AG08395 (cell line): ENCODE measurements at places on chromosomes 7 and 10.

DNA sequence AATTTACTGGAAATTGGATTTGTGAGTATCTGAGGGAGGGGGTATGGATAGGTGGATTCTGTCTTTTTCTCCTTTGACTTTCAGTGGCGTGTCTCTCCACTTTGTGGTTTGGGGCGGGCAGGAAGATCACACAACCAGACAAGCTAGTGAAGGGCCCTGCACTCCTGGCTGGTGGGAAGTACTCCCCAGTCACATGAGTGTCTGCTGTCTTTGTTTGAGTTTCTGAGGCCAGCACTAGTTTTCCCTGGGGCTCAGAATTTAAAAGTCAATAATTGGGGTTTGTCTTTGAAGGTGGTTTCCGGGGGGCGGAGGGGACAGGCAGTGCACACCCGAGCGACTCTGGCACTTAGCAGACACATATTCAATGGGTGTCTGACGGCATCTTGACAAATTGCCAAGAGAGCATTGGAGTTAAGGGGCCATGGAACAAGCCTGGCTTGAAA is 120.1 kb downstream of the WDFY4 start:
- no peak for DNase-seq

GRCh38 chr7:43906331-43907010 is at the start of gene URGCP:
URGCP (minus strand) TSS chr7:43906596; CDS start chr7:43906575, 21 bp downstream.
- DNase-seq, result peak; percentile 78

DNA sequence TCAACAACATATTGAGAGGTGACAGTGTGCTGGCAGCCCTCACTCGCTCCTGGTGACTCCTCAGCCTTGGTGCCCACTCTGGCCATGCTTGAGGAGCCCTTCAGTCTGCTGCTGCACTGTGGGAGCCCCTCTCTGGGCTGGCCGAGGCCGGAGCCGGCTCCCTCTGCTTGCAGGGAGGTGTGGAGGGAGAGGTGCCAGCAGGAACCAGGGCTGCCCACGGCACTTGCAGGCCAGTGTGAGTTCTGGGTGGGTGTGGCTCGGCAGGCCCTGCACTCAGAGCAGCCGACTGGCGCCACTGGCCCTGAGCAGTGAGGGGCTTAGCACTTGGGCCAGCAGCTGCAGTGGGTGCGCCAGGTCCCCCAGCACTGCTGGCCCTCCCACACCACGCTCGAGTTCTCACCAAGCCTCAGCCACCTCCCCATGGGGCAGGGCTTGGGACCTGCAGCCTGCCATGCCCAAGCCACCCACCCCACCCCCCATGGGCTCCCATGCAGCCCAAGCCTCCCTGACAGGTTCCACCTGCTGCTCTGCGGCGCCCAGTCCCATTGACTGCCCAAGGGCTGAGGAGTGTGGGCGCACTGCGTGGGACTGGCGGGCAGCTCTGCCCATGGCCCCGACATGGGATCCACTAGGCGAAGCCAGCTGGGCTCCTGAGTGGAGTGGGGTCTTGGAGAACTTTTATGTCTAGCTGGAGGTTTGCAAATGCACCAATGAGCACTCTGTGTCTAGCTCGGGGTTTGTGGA is 377.1 kb upstream of the ANKRD30A start:
- no peak for DNase-seq

DNA sequence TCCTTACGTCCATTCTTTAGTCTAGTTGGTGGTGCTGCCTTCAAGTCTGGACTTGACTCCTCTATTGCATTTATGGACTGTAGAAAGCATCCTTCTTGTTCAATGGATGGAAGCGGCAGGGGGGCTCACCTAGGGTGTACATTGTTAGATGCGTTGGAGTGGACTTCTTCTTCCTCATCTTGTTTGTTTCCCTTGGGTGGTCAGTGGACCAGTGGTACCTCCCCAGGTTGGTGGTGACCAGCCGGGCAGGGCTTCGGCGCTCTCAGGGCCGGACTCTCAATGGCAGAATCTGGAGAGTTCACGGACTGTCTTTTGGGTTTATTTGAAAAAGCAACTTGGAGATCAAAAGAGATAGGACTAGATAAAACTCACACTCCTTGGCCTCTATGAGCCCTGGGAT is 6.2 kb upstream of the BTBD16 start:
- DNase-seq, result no peak

DNA sequence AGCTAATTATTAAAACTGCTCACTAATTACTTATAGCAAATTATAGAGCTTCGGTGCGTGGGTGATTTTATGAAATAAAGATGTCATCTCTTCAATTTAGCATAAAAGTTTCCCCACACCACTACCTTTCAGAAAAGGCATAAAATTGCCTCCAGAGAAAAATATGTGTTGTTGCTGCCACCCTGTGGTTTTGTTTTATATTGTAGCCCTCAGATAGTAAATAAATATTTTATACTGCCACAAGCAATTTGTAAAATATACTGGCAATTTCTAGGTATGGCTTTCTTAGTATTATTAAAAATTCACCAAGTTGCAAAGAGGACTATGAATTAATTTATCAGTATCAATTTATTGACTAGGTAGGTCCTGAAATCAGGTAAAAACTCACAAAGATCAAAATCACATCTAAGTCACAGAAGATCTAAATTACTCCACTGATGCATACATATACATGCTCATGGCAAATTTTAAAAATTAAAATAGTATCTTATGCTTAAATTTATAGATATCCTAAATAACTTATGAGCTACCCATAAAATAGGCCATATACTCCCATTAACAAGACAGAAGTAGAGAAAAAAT is 26.5 kb downstream of the ASNS start:
- peak; percentile 24 for DNase-seq

- DNase-seq, result peak; percentile 89
These were observed 108.3 kb downstream of the REEP3 start for GRCh38 chr10:63629363-63630084.

GRCh38 chr7:24540956-24541355 is 32.3 kb upstream of the PALS2 start:
- no peak for DNase-seq

DNA sequence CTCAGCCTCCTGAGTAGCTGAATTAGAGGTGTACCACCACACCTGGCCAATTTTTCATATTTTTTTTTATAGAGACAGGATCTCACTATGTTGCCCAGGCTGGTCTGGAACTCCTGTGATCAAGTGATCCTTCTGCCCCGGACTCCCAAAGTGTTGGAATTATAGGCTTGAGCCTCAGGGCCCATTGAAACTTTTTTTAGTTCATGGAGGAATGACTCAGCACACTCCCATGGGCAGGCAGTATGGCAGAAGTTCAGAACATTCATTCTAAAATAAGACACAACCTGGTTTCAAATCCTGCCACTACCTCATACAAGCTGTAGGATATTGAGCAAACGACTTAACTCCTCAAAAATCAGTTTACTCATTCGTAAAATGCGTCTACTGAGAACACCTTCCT is 320.4 kb upstream of the SP8 start:
- DNase-seq, result no peak

DNA sequence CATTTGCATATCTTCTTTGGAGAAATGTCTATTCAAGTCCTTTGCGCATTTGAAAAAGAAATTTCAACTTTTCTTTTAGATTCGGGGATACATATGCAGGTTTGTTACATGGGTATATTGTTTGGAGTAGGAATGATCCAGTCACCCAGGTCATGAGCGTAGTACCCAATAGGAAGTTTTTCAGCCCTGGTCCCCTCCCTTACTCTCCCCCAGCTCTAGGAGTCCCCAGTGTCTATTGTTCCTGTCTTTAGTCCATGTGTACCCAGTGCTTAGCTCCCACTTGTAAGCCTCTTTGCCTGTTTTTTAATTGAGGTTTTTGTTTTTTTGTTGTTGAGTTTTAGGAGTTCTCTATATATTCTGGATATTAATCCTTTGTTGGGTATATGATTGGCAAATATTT is 63.3 kb downstream of the SND1 start:
- no peak for DNase-seq

DNA sequence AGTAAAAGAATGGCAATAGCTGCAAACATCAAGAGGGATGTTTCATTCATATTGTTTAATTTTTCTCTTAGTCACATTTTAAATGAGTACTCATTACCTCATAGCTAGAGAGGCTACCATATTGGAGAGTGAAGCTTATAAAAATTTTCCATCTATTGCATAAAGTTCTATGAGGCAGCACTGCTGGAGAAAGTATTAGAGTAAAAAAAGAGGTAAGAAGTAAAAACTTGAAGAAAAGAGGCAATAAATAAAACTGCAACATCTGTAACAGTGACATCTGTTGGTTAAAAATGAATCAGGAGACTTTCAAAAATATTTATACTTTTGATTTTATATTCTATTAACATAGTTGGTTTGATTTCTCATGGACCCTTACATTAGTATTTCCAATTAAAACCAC is 284.5 kb upstream of the SEMA3D start:
- no peak for DNase-seq

- peak; percentile 47 for DNase-seq
These were observed 28.0 kb downstream of the MICU1 start for GRCh38 chr10:72597897-72598296.

DNA sequence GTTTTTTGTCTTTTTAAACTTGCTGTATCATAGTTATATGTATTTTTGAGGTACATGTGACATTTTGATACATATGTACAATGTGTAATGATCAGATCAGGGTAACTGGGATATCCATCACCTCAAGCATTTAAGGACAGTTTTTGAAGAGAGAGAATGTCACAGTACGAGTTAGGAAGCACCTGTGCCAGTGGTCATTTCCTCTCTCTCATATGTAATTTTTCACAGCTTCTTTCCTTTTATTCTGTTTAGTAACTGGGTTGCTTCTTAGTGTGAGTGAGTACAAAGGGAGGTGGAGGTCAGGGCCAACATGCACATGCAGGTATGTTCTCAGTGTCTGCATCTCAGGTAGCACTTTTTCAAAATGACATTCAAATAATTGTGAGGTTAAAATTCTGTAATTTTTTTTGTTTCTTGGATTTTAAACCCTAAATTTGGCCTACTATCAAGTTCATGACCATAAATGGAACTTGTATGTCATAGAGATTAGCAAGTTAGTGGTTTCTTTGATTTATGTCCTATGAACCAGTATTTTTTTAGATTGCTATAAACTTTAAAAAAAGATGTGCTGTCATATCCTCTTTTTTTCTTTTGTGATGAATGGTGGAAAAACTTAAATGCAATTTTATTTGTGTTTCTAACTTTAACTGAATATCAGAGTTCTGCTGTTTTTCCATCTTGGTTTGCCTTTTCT is 42.7 kb downstream of the SNX10 start:
- DNase-seq, result no peak

GRCh38 chr10:17873946-17874345 is 64.8 kb downstream of the MRC1 start:
- no peak for DNase-seq

DNA sequence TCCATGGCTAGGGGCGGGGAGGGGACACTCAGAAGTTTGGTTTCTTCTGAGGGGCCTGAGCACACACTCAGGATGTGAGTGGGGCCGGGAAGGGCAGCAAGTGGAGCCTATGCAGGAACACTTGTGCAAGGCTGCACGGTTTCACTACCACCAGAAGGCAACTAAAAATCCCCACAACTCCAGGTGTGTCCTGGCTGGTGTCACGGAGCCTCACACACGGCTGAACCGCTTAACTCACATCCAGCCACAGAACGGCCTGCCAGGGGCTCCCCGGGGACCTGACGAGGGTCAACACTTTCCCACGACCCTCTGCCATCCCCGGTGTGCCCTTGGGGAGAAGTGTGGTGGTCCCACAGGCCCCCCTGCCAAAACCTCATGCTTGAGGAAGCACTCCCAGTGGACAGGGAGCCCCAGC is 173.9 kb downstream of the ELFN1 start:
- DNase-seq, result no peak

GRCh38 chr10:33244354-33244967 is 90.0 kb downstream of the NRP1 start:
- no peak for DNase-seq

GRCh38 chr7:34904987-34905386 is 132.3 kb downstream of the DPY19L1 start:
- DNase-seq, result no peak

DNA sequence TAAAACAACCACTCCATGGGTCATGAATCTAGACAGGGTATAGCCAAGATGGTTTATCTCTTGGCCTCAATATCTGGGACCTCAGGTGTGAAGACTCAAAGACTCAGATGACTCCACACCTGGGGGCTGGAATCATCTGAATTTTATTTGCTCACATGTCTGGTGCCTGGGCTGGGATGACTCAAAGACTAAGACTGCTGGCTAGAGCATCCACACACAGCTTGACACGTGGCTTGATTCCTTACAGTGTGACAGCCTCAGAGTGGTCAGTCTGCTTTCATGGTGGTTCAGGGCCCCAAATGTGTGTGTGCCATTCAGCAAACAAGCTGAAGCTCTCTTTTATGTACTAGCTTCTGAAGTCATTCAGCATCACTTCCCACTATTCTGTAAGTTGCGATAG is 333.7 kb downstream of the RNLS start:
- no peak for DNase-seq

- no peak for DNase-seq
These were observed 51.4 kb downstream of the RHOBTB1 start for GRCh38 chr10:60892571-60892970.

- no peak for DNase-seq
These were observed 91.6 kb upstream of the KMT2E start for GRCh38 chr7:104922182-104923009.

GRCh38 chr7:45625067-45625466 is 50.9 kb downstream of the ADCY1 start:
- peak; percentile 10 for DNase-seq

DNA sequence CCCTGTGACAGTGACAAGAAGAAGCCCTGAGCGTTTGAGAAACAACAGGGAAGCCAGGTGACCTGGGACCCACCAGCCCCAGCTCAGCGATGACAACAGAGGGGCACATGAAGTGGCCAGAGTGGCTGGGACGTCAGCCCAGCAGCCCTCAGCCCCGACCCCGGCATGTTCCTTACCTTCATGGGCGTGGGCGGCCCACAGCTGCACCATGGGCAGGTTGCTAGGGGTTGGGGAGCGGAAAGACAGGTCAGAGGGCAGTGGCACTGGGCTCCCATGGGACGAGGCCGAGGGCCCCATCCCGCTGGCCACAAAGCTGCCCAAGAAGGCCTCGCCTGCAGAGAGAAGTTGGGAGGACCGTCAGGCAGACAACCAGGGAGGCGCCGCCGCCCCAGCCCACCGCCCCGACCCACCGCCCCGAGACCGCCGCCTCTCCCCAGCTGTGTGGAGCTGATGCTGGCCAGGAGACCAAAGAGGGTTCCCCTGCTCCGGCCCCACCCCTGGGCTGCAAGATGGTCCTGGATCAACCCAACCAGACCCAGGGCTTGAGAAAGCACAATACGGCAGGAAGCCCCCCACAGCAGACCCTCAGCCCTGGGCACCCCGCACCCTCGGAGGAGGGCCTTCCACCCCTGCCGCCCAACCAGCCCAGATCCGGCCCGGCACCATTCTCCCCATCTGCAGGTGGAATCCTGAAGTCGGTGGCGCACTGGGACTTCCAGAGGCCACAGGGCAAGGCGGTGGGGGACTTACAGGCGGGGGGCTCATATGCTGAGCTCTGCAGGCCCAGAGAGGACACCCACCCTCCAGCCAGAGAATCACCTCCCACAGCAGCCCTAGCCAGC is 29.1 kb downstream of the TNRC18 start:
- no peak for DNase-seq

DNA sequence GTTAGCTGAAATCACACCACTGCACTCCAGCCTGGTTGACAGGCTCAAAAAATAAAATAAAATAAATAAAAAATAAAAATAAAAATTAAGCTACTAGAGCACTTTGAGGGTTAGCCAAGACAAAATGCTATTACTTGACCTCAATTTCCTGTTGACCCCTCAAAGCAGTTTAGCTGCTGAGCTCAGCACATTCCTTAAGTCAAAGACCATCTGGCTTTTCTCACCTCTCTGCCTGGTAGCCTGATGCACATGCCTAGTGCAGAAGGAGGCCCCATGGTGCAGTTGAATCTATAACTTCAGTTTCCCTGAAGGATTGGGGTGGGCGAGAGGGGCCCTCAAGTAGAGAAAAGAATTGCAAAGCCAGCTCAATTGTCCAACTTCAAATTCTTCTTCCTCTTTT is 211.1 kb upstream of the GALNT17 start:
- DNase-seq, result no peak

GRCh38 chr7:96122746-96123145 is 199.2 kb downstream of the SLC25A13 start:
- DNase-seq, result no peak
